ENCODE measurements at places on chromosomes 1 and 21.

- no peak for DNase-seq
These were observed 33.7 kb downstream of the LRRC42 start for GRCh38 chr1:53979712-53980450.

DNA sequence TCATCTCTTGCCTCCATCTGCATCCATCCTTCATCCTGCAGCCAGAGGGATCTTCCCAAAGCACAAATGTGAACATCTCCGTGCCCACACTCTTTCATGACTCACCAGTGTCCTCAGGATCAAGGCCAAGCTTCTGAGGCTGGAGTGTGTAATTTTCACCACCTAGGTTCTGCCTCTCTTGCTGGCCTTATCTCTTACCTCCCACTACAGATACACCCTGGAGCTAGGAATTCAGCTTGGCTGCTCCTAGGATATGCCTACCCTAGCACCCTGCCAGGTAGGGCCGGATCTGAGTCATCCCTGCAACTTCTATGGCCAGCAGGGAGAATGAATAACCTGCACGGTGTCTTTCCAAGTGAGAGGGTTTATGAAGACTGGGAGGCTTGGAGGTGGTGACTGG, 208.7 kb upstream of the CSF3R start:
- no peak for DNase-seq

DNA sequence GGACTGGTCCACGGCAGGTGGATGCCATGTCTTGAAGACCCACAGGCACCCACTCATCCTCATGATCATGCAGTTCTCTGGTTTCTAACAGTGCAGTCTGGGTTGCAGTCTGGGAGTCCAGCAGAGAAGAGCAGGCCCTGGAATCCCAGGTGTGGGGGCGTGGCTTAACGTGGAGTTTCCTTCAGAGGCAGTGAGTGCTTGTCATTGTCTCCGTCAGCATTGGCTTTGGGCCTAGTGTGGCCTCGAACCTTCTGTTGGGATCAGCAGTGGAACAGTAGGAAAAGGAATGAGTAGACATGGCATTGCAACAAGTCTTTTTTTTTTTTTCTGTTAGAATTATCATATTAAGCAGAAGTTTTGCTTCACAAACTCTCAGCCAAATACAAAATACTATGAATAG, 12.8 kb downstream of the LGALS8 start:
- no peak for DNase-seq

DNA sequence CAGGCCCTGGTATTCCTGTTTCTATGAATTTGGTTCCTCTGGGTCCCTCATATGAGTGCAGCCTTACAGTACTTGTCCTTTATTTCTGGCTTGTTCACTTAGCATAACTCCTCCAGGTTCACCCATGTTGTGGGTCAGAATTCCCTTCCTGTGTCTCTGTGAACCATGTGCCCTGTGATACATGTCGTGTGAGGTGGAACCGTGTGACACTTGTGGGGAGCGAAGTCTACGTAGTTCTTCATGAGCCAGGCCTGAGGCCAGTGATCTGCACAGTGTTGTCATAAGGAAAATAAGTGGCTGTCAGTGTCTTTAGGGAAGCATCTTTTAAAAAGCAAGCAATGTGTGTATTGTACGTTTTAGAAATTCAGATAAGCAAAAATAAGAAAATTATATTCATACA, 122.8 kb downstream of the GALNT2 start:
- DNase-seq = no peak

DNA sequence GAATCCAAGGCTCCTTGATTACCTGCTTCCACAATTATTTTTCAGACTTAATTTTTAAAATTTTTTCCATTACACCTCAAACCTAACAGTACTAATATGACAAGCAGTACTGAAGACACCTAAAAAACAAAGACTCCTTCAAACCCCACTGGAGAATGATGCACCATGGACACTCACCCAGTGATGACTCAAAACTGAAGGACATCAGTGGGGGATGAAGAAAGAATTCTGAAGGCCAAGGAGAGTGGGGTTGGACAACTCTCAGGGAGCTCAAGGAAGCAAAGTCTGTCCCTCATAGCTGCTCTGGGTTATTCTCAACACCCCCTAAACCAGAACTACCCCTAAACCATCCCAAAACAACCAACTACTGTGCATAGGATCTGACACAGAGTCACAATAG, 2.4 kb upstream of the ARHGAP29 start:
- no peak for DNase-seq

- no peak for DNase-seq
These were observed 385.6 kb downstream of the PTPRU start for GRCh38 chr1:29621826-29622435.

DNA sequence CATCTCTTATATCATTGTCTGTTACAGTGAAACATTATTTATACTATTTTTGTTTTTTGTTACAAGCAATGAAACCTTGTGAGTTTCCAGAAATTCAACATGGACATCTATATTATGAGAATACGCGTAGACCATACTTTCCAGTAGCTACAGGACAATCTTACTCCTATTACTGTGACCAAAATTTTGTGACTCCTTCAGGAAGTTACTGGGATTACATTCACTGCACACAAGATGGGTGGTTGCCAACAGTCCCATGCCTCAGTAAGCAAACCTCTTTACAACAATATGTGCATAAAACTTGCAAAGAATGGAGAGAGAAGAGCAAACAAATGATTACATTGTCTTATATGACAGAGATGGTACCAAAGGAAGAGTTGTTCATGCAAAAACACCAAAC, 22.4 kb downstream of the CFHR4 start:
- no peak for DNase-seq

DNA sequence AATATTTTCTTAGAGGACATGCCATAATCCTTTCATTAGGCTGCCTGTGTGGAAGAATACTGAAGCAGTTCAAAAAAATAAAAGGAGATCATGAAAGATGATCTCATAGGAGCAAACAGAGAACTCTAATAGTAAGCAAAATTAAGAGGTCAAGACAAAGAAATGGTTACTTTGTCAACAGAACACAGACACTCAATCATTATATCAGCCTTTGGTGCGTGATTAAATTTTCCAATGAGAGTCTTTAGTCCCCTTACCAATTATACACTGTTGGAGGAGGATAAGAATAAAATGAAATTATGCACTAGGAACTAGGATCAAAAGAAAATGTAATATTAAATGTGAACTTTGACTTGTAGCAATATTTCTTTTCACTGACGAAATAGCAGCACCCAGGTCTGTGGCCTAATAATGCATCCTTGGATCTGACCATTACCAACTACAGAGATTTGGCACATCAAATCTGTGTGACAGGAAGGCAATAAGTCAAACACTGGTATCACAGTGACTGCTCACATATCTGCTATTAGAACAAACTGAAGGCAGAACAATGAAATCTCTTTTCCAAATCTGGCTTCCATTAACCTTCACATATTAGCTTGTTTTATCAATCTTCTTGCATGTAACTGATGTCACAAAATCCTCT, 1812.9 kb downstream of the PLA2G4A start:
- DNase-seq = no peak

DNA sequence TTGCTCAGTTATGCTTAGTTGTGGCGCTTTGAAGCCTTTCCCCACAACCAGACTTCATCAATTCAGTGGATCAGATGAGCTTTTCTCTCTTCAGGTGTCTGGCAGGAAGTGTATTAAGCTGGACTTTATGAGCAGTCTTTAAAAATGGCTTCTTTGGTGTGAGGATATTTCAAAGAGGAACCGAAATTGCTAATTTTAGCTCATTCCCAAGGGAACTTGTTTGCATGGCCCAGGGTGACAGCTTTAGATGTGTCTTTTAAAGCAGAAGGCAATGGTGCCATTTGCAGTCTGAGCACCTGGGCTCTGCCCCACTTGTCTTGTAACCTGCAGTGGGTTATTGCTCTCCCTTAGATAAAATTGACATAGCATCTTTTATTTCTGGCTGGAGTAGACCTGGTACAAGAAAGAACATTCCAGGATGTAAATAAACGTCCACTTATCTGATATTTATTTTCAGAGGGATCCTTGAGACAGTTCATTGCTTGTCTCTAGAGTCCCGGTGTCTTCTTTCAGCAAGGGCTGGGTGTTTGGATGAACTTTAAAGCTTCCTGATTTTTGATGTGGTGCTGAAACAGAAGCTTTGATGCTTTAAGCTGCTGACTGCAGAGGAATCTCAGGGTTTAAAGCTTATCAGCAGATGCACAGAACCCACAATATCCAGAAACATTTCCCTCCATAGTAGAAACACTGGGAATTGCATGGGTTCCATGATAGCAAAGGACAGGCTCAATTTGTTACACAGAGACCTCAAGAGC, 241.7 kb downstream of the ADGRL2 start:
- no peak for DNase-seq

GRCh38 chr1:6507037-6507428, 15.6 kb upstream of the PLEKHG5 start:
- no peak for DNase-seq

DNA sequence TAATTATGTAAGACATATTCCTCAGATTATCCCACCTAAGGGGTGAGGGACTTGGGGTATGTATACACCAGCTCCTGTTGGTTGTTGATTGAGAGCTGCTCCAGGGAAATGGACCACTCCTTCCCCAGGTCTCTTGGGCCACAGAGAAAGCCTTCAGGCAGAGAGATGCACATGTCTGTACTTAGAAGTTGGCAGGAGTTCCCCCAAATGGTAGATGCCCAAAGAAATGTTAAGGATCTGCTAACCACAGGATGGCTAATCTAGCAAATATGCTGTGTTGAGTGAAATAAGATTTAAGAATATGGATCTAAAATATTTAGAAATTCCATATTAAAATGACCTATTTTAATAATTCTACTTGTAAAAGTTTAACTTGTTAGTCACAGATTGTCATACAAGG, 100.8 kb upstream of the DNAH14 start:
- DNase-seq = no peak

DNA sequence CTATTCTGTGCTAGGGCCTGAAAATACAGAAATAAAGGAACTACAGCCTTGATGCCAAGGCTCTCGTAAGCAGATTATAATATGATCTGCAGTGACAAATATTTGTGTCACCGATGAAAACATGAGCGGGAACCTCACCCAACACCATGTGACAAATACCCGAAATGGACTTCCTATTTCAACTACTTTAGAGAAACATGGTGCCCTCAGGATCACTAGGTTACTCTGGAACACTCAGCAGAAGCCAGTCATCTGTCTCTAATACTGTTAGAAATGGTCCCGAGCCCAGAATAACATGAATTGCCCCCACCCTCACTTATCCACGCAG, 463 bp upstream of the VAMP3 start:
- DNase-seq = no peak

- no peak for DNase-seq
These were observed at the start of gene S100A8 for GRCh38 chr1:153390938-153391710. S100A8 (minus strand) TSS chr1:153391073; CDS start chr1:153390535, 538 bp downstream.

DNA sequence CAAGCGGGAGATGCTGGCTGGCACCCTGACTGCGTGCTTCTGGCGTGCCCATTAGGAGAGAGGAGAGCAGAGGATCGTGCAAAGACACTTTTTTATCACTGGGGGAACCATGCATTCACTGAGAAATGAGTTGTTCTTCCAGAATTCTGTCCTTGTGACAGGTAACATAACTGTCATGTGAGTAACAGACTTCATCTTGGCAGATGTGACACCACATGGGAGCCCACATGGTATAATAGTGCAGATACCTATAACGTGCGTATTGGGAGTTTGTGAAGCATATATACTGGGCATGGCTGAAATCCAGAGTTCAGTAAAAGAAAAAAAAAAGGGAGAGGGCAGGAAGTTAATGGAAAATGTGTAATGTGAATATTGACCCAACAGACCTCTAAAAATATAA, 159.6 kb upstream of the BACE2 start:
- DNase-seq = no peak

GRCh38 chr1:155893389-155894142, 17.6 kb downstream of the RIT1 start:
- peak; percentile 79 for DNase-seq

DNA sequence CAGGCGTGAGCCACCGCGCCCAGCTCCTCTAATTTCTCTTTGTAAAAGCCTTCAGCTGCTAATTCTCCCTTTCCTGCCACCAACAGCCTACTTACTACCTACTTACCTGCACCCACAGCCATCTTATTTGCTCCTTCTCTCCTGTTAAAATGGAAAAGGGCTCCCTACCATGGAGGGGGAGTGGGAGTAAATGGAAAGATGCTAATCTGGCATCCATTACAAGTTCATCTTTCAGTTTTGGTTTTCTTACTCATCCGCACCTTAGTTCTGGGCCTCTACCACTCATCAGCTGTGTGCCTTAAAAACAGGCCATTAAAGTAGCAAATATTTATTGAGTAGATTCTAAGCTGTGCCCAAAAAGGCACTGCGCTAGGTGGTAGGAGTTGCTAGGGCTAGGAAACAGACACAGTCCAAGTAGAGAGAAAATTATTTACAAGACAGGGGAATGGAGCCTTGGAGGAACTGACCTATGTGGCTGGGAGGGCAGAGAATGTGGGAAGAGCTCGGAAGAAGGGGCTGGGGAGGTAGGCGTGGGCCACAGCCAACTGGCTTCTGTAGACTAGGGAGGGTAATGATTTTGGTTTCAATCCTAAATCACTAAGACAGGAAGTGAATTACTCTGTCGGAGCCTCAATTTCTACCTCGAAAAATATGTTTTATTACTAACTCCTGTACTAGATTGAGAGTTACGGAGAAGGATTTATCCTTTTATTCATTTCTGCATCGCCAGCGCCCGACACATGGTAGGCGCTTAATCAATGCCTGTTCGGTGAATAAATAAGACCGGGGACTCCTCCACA, 685 bp upstream of the DDI2 start:
- no peak for DNase-seq

DNA sequence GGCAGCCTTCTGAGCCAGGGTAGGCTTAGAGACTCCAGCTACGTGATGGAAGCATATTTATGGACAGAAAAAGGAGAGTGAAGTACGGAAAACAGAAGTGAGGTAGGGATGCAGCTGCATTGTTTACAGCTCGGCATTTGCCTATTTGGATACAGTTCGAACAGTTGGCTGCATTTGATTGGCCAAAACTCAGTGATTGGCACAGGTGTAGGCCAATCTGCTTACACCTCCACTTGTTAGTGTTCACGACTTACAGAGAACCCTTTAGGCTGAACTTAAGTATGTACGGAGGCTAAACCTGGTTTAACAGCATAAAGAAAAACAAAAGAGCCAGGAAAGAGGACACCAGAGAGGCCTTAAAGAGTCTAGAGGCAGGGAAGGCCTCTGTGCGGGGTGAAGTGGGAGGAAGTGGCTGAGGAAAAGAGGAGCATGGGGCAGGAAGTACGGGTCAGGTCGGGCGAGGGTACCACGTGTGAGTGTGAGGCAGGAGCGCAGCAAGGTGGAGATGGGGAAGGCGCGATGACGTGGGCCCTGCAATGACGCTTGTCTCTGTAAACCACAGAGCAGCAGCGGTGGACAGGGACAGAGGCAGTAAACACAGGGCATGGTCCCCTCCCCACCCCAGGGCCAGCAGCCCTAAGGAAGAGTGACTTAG, 32.0 kb downstream of the RSPH1 start:
- no peak for DNase-seq
